ENCODE measurements at places on chromosomes 6 and 20.

DNA sequence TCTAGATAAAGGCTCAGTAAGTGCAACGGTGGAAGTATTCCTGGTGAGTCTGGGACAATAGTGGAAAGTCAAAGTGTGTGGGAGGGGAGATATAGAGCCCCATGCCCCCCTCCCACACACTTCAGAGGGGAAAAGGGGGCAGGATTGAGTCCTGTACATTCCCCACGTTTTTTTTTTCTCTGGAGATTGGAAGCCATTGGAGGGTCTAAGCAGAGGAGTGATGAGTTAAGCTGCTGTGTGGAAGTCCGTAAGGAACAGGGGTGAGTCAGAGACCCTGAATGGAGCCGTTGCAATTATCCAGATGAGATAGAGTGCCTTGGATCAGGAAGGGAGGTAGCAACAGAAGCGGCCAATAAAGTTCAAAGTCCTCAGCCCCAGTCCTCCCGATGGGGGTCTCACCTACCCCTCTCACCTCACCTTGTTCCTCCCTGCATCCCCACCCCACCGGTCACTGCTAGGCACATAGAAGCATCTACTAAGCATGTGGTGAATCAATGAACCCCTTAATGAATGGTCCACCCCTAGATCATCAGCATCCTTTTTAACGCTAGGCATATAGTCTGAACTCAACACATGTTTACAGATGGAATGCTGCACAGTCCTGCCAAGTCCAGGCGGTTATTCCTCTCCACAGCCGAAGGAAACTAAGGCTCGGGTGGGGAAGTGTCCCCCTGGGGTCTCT is 662 bp upstream of the SLC9A8 start:
- peak; percentile 66 for DNase-seq

DNA sequence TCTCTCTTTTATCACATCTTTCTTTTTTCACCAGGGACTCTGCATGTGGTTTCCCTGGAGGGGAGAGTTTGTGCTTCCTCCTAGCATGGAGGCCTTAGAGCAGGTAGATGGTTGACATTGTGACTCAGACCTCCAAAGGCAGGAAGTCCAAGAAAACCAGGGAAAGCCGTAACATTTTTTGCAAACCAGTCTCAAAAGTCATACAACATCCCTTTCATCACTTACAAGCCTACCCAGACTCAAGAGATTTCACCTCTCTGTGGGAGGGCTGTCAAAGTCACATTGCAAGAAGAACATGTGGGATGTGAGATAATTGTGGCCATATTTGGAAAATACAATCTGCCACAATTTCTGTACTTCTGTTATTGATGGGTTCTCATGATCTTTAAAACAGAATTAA is 46.2 kb downstream of the SNRNP48 start:
- no peak for DNase-seq

DNA sequence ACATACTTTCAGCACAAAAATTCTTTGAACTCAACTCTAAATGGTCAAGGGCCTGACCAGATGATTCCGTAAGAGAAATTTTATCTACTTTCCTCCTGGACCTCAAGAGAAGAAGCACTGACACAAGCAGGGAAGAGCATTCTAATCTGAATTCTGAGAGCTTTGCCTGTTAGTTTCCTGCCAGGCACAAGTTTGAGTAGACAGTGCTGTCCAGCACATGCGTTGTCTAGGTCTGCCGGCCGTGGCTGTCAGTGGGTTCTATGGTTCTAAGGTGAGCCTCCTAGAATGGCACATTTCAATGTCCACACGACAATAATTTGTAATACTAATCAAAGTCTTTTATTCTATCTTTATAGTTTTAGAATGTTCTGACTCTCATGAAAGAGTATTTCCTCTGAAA is 91.9 kb downstream of the RFPL4B start:
- DNase-seq = no peak

GRCh38 chr6:164347455-164347854 is 932.9 kb downstream of the QKI start:
- no peak for DNase-seq

DNA sequence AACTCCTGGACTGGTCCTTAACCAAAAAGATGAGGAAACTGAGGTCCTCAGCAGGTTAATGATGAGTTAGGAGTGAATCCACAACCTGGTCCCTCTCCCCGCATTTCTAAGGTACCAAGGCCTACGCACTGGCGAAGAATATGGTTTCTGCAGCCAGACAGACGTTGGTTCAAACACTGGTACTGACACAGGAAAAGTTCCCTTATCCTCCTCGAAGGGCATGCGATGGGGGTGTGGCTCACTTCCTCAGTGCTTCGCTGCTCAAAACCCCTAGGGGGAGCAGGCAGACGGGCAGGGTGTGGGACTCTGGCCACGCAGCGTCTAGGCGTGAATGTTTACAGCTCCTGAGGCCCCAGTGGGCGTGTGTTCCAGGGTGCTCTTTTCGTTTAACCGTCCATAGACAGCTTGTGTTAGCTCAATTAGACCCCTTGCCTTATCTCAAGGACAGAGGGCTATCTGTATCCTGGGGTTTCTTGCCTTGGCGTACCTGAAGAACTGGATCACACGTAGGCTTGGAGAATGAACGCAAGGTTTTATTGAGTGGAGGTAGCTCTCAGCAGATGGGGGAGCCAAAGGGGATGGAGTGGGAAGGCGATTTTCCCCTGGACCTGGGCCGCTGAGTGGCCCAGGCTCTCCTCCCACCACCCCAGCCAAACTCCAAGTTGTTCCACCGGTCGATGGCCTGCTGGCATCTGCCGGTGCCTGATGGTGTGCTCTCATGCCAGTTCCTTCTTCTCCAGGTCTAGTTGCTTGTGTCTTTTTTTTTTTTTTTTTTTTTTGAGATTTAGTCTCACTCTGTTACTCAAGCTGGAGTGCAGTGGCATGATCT is 31.8 kb upstream of the PTPN1 start:
- DNase-seq = peak; percentile 93

GRCh38 chr6:8268606-8269005 is 166.3 kb upstream of the EEF1E1 start:
- DNase-seq = no peak
